Fibroblast of skin of back (primary cell): ENCODE measurements at places on chromosomes 2 and 18.
A peak's percentile ranks its signal among the peaks of the same experiment; 100 is the strongest.

- DNase-seq = peak; percentile 33
These were observed 60.1 kb upstream of the IL1RL1 start for GRCh38 chr2:102251042-102251848.

DNA sequence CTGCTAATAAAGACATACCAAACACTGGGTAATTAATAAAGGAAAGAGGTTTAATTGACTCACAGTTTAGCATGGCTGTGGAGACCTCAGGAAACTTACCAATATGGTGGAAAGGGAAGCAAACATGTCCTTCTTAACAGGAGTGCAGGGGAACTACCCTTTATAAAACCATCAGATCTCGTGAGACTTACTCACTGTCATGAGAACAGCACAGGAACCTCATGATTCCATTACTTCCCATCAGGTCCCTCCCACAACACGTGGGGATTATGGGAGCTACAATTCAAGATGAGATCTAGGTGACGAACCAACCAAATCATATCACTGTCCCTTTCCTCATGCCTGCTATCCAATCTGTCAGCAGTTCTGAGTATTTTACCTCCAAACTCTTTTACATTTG, 586.7 kb downstream of the TDRD15 start:
- no peak for DNase-seq

DNA sequence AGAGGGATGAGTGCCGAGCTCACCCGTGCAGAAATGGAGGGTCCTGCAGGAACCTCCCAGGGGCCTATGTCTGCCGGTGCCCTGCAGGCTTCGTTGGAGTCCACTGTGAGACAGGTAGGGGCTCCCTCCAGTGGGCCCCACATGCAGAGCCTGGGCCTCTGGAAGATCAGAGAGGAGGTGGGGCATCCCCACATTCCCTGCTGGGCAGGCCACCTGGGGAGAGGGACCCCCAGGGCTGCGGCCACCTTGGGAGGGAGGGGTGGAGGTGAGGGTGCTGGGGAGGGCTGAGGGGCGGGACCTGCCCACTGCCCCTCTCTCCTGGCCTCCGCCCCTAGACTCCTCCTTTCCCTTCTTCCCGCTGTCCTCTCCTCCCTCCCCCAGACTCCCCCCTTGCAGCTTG, 38.5 kb downstream of the MTERF4 start:
- no peak for DNase-seq

GRCh38 chr2:18063826-18064470, 185.5 kb downstream of the KCNS3 start:
- DNase-seq = no peak

GRCh38 chr18:74264303-74265020, 27.3 kb downstream of the CYB5A start:
- DNase-seq = no peak

DNA sequence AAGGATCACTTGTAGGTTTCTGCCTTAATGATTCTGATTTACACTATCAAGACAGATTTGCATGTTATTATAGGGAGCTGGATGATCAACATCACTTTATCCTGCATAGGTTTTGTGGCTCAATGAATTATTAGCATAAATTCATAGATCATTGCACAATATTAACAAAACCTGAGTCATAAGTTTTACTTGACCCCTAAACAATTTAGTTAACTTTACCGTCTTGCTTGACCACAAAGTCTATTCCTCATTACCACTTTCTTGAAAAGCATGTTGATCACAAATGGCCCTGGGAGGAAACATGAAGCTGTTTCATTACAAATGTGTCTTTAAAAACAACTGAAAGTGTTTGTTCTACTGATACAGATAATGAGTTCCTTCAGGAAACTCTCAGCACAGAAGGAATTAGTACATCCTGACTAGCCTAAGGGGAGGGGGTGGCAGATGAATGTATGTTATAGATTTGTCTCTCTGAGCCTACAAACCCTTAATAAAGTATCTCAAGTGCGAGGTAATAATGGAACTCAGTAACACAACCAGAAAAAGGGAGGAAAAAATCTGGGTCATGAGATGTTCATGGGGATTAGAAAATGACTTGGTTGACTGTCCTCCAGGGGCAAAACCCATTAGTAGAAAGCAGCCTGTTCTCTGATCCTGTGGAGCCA, 303.4 kb downstream of the PIK3C3 start:
- no peak for DNase-seq

GRCh38 chr2:176637142-176637485, 367.9 kb downstream of the MTX2 start:
- no peak for DNase-seq

- no peak for DNase-seq
These were observed 8.3 kb upstream of the KLF11 start for GRCh38 chr2:10035053-10035422.

DNA sequence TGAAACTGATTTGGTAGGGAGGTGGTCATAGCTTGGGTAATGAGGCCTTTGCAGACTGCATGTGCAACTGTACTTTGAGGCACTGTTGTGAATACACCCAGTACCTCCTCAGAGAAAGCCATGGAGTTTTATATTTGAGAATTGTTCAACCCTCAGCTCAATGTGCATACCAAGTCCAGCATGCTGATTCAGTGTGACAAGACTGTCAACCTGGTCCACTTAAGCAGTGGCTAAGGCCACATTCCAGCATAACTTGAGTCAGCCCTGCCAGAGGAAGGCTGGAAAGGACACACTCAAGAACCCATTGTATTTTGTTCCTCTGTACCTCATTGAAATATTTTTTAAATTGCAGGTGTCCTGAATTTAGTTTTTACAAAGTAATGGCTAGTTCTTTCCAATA, 121.8 kb upstream of the HNMT start:
- DNase-seq = no peak

GRCh38 chr2:159071190-159071915, 102.9 kb downstream of the TANC1 start:
- peak; percentile 74 for DNase-seq

DNA sequence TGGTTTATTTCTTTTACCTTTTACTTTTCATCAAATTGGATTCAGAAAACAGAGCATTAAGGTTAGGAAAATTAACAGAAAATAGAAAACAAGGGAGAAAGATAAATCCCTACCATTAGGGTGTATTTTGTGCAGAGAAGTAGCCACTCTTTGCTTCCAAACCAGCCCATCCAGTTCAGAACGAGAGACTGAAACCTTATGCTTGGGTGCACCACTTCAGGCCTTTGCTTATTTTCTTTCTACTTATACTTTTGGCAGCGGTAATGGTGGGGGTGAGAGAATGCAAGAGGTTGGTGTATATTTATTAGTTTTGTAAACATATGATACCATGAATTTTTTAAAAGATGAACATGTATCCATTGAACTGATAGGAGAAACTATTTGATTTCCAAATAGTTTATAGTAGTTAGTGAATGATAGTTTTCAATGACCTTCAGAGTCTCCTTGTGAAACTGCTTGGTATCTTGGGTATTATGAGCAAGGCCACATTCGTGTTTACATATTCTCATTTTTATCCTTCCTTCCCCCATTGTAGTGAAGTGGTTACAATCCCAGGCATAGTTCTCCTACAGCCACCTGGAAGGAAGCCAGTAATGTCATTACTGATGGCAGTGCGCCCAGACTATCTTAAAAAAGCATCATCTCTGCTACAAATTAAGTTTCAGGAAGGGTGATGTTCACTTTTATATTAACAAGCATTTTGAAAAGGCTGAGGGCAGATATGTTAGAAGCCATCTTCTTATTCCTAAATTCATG, 60.8 kb downstream of the MFSD6 start:
- peak; percentile 95 for DNase-seq

GRCh38 chr2:179059026-179059700, 9.2 kb upstream of the CCDC141 start:
- no peak for DNase-seq

GRCh38 chr2:85799215-85799956, 45.6 kb downstream of the ATOH8 start:
- no peak for DNase-seq

DNA sequence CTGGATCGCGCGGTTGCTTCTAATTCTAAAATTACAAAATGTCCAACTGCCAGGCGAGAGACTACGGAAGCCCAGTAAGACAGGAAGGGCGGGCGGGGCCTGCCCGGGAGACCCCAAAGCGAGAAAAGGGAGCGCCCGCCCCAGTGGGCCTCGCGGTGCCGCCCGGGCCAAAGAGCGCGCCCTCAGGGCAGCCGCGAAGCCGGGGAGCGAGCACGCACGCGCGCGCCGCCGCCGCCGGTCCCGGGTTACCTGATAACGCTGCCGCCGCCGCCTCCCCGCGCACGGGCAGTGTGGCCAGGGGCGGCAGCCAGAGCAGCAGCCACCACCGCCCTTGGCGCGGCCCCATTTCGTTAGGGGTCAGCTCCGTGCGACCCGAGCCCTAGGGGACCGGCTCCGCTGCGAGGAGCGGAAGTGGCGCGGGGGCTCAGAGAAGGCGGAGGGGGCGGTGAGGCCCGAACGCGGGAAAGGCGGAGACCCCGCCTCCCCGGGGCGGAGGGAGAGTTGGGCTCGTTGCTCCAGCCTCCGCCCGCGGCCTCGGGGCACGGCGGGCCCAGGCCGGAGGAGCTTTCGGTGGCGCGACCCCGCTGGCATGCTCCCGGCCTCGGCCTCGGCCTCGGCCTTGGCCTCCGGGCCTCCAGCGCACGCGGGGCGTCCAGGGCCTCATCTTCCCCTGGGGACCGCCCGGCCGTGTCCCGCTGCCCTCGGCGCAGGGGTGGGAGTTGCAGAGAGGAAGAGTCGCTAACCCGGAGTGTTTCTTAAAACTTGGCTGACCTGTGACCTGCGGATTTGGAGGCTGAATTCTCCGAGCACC, at the start of gene NEMP2:
TSS of gene NEMP2 (minus strand) at position 413 of the 811 bp plus-strand sequence. CDS start at position 346, 67 bp downstream.
- peak; percentile 81 for DNase-seq

- DNase-seq = no peak
These were observed 53.5 kb downstream of the C18orf63 start for GRCh38 chr18:74368901-74369705.

DNA sequence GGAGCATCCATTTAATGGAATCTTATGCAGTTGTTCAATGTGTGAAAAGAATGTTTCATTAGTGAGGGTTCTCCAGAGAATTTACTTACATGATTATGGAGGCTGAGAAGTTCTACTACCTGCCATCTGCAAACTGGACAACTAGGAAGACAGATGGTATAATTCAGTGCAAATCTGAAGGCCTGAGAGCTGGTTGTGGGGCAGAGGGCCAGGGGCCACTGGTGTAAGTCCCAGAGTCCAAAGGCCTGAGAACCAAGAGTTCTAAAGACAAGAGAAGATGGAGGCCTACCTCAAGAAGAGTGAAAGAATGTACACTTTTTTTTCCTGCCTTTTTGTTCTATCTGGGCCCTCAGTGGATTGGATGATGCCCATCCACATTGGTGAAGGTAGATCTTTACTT, 114.8 kb downstream of the DDX1 start:
- no peak for DNase-seq

GRCh38 chr18:69518989-69519388, 118.3 kb downstream of the DOK6 start:
- DNase-seq = peak; percentile 34

DNA sequence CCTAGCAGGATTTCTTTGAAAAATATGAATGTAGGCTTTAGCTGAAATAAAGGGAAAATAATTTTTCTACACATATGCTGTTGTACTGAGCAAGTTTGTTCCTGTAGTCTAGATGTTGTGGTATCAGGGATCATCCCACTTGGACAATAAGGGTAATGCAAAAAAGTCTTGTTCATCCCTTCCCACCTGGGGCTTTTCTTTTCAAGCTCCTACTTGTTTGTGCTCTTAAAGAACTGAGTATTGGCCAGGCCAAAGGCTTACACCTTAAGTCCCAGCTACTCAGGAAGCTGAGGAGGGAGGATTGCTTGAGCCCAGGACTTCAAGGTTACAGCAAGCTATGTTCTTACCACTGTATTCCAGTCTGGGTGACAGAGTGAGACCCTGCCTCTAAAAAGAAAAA, 35.5 kb downstream of the ZC3H6 start:
- DNase-seq = no peak

DNA sequence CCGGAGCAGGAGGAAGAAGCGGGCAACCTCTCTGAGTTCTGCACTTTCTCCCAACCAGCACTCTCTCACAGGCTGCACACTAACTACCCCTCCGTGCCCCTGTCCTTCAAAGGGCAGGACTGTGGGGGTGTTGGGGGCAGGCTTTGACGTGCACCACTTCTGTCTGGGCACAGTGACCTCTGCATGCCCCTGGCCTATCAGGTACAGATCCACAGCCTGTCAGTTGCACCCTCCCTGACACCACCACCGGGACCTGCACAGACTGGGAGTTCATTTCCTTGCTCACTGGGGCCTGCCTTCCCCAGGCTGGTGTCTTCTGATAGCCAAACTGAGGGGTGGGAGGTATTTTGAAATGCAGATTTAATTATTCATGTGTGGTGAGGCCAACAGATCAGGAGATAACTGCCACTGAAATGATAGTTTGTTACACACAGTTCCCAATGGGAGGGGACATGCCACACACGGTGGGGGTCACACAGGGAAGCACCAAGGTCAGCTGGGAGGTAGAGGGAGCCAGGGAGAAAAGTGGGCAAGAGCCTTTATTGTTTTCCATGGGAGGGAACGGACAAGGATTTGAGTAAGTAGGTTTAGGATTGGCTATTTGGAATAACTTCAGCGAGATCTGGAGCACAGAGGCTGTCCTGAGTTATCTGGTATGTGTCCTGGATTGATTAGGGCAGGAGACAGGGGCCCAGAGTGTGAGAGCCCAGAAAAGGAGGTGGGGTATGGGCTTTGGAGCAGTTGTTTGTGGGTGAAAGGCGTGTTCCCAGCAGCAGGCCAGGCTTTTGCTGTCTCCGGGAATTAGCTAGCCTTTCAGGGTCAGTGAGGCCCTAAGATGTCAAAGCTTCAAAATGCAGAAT, 251.6 kb downstream of the AFF3 start:
- DNase-seq = no peak

- peak; percentile 18 for DNase-seq
These were observed 96.2 kb upstream of the SNTG2 start for GRCh38 chr2:854460-854859.

GRCh38 chr18:57519668-57520424, 66.7 kb downstream of the FECH start:
- no peak for DNase-seq

- no peak for DNase-seq
These were observed 42.4 kb downstream of the BIRC6 start for GRCh38 chr2:32399221-32399620.

DNA sequence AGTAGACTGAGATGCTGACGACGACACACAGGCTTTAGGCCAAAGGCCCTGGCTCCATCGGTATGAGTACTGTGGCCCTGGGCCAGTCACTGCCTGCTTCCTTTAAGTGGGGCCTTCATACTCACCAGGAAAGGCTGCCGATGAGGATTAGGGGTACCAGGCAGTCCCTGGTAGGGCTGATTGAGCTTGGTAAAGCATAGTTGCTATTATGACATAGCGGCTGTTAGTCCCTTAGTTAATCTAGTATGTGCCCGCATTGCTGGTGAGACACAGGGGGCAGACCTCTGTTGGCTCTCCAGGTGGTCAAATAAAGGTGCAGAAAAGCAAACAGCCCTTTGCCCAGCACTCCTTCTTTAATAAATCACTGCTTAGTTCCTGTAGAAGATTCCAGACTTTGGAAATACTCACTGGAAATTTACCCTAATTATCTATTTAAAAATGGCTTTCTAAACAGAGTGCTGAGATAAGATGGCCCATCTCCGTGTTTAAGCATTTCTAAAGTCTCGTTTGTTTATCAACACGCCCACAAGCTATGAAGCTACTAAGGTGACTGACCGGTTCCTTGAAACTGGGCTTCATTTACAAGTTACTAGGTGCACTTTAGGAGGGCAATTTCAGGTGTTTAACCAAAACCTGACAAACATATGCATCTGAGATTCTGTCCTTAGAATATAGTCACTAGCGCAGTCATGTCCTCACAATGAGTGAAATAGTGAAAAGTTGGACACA, 8.7 kb upstream of the BIN1 start:
- DNase-seq = no peak

GRCh38 chr2:224022486-224022885, 16.6 kb downstream of the SERPINE2 start:
- no peak for DNase-seq
